Spinal cord (tissue), 10 donors: ENCODE measurements at places on chromosomes 1 and 21. TPM values are rescaled to one million over a fixed set of nuclear protein-coding genes. Genes with fewer than 3 reads are reported as not detected.

- no peak for DNase-seq
Observed at GRCh38 chr1:54542120-54542961, 5.7 kb upstream of the ACOT11 start.

DNA sequence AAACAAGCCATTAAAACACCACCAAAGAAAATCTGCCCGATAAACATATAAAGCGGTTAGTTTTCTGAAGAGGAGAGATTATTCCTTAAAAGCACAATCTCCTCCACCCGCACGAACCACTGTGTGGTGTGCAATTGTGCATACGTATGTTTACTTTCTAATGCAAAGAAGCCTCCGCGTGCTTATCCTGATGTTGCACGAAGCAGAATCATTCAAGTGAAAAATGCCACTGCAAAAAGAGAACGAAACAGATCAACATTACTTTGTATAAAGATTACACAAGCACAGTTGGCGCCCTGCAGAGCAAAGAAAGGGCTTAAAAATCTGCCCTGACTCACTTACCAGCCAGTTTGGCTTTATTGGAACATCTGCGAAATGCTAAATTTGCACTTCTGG lies 166.8 kb downstream of the ZNF281 start:
- peak; percentile 46 for DNase-seq

GRCh38 chr1:206449565-206449964 lies 20.7 kb upstream of the IKBKE start:
- DNase-seq = no peak

- DNase-seq = no peak
Observed at GRCh38 chr21:43786300-43786806, 3.0 kb upstream of the RRP1 start.

GRCh38 chr1:157852476-157852875 lies 10.9 kb upstream of the CD5L start:
- DNase-seq = no peak

- no peak for DNase-seq
Observed at GRCh38 chr1:19708567-19709110, 44.0 kb downstream of the HTR6 start.

DNA sequence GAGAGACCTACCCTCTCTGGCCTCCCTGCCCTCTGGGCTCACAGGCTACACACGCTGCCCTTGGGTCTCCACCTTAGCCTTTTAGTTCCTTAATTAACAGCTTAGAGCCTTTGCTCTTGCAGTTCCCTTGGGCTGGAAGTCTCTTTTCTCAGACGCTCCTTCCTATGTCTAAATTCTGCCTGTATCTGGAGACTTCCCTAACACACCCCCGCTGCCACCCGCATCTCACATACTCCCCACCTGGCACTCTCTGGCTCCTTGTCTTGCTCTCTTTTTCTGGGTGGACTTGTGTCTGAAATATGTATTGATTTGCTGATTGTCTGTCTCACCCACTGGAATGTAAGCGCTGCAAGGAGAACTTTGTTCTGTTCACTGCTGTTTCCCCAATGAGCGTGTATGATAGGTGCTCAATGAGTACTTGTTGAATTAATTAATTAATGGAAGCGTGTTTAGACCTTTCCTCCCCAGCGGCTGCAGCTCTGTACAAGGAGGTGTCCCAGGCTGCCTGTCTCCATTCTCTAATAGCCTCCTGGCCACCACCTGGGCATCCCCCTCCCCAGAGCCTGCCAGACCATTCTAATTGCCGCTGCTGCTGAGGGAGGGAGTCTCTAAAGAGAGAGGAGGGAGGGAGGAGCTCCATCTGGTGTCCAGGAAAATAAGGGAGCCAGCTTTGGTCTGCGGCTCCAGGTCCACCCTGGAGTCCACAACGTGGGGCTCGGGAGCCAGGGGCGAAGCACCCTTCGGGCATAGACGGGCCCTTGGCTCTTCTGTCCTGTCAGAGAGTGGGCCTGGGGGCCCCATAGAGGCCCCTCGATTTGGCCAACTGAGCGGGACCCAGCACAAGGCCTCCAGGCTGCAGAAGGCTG lies 95.4 kb downstream of the RNF220 start:
- DNase-seq = no peak

DNA sequence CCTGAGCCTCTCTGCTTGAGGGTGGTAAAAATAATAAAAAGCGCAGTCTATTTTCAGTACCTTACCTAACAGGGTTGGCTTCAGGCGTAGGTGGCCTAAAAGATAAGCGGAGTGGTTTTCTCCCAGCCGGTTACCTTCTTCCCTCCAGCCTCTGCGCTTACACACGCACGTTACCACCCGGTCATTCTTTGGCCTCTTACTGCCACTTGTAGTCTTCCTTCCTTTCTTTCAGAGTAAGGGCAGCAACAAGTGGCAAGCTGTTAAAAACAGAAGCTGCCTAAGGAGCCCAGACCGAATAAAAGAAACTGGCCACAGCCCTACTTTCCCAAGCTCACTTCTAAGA lies 35.4 kb downstream of the CLCA1 start:
- no peak for DNase-seq

- DNase-seq = no peak
Observed at GRCh38 chr1:17802945-17803344, 47.8 kb downstream of the ACTL8 start.

DNA sequence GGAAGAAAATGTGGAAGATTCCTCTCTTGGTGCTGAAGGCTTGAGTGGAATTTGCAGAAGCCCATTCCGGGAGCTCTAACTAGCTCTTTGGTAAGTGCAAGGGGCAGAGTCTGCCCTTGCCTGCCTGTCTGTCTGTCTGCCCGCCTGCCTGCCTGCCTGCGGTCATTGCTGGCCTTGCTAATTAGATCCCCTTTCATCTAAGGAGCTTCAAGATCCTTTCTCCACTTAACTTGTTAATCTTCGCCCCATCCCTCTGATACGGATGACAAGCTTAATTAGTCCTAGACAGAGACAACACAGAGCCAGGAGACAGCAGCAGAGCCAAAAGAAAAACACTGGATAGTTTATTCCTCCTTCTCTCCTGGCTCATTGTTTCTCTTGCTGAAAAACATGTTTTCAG lies 80.2 kb upstream of the GADD45A start:
- no peak for DNase-seq

- DNase-seq = no peak
Observed at GRCh38 chr1:233655301-233655740, 41.4 kb downstream of the KCNK1 start.

GRCh38 chr1:237763137-237763536 lies 127.6 kb downstream of the ZP4 start:
- DNase-seq = no peak

DNA sequence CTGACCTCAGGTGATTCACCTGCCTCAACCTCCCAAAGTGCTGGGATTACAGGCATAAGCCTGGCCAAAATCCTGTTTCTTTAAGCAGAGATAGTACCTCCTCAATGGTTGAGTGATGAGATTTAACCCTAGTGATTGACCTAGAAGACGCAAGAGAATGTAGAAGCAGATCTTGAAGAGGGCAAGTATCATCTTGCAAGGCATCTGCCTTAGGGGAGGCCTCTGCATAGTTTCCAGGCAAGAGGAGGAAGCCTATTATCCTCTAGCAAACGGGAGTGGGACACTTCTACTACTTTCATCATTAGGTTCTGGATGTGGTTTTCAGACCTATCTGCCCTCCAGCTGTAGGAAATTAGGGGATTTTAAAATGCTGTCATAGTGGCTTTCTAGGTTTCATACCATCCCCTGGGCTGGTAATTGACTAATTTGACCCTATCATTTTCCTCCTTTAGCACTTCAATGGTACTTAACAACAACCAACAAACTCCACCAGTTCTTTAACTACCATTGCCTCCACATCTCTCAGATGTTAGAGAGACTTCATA lies 10.0 kb upstream of the TRIM62 start:
- DNase-seq = no peak

GRCh38 chr21:37405629-37406028 lies 39.1 kb downstream of the DYRK1A start:
- DNase-seq = no peak

DNA sequence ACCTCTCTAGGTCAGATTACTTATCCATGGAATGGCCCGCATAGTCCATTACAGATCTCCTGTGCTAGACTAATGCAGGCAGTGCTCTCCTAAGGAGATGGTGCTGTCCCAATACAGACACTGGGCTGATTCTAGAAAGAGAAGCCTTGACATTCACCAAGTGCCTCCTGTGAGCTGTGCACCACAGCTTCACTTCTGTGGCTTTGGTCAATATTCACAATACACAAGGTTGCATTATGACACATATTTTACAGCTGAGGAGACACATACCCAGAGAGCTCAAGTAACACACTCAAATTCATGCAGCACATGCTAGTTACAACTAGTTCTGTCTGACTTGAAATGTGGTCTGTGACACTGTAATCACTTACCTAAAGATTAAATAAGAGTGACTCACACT lies 59.4 kb upstream of the LRRC8B start:
- no peak for DNase-seq

- no peak for DNase-seq
Observed at GRCh38 chr1:159011751-159012150, 2.0 kb downstream of the IFI16 start.

DNA sequence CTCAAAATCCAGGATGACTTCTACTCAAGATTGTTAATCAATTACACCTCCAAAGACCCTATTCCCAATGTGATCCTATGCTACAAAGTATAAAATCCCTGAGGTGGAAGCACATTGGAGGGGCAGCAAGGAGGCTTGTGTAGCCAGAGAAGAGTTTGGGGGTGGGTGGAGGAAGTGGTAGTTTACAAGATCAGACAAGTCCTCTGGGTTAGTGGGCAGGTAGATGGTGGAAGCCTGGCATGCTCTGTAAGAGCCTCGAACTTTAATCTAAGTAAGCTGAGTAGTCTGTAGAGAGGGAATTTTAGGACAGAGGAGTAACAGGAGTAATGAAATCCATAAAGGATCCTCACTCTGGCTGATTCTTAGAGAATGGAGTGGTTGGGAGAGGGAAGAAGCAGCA lies 65.0 kb upstream of the KCTD3 start:
- no peak for DNase-seq

DNA sequence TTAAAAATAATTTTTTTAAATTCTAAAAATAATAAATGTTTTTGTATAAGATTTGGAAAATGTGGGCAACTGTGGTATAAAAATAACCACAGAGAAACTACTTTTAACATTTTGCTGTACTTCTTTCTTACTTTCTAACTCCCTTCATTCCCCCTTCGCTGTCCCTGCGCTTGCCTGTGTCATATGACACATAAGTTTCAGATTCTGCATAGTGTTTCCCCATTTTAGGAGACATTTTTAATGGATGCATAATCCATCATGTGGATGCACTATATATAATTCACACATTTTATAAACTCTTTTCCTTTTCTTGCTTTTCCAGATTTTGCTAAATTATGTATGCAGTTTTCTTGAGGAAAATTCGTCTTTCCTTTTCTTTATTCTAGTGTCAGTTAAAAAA lies 16.3 kb downstream of the ATG4C start:
- DNase-seq = no peak

DNA sequence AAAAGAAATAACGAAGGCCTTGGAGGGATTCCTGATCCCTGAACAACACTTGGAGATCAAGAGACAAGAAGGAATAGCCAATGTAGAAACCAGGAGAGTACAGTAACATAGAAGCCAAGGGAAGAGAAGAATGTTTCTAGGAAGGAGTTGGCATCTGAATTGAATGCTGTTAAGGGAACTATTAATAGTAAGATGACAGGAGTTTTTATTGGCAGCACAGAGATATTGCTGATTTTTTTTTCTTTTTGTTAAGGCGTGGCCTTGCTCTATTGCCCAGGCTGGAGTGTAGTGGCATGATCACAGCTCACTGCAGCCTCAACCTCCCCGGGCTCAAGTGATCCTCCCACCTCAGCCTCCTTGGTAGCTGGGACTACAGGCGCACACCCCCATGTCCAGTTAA lies 9.6 kb upstream of the SFT2D2 start:
- no peak for DNase-seq

DNA sequence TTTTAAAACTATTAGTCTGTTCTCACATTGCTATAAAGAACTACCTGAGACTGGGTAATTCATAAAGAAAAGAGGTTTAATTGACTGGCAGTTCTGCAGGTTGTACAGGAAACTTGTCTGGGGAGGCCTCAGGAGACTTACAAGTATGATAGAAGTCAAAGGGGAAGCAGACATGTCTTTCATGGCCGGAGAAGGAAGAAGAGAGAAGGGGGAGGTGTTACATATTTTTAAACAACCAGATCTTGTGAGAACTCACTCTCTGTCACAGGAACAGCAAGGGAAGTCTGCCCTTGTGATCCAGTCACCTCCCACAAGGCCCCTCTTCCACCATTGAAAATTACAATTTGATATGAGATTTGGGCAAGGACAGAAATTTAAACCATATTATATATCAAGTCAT lies 55.9 kb downstream of the CLIC4 start:
- DNase-seq = no peak

ESRRG gene
- 42.7 TPM for total RNA-seq

COL8A2 gene
- total RNA-seq = 15.1 TPM

TNFSF4 gene
- 2.7 TPM for total RNA-seq

ZBTB37 gene
- total RNA-seq = 26.3 TPM

NEGR1 gene
- total RNA-seq = 21.4 TPM

CAMK1G gene
- 6.8 TPM for total RNA-seq
